ENCODE measurements at places on chromosomes 2 and 18.

GRCh38 chr2:7819850-7820249, 862.0 kb upstream of the ID2 start:
- no peak overlapping the region for H3K27ac ChIP-seq
- H3K36me3 ChIP-seq: no peaks in the 10 kb centered on the region
- H3K4me1 ChIP-seq: peaks cover 19% of the 10 kb centered on the region
- no peak for DNase-seq
- peaks cover 3% of the 10 kb centered on the region for H3K27me3 ChIP-seq

- DNase-seq: no peak
- H3K4me3 ChIP-seq: no peak overlapping the region
- peaks cover 73% of the 10 kb centered on the region for H3K4me1 ChIP-seq
- peaks cover 6% of the 10 kb centered on the region for H3K27me3 ChIP-seq
- H3K36me3 ChIP-seq: no peaks in the 10 kb centered on the region
These were observed 63.2 kb downstream of the CCBE1 start for GRCh38 chr18:59633961-59634485.

DNA sequence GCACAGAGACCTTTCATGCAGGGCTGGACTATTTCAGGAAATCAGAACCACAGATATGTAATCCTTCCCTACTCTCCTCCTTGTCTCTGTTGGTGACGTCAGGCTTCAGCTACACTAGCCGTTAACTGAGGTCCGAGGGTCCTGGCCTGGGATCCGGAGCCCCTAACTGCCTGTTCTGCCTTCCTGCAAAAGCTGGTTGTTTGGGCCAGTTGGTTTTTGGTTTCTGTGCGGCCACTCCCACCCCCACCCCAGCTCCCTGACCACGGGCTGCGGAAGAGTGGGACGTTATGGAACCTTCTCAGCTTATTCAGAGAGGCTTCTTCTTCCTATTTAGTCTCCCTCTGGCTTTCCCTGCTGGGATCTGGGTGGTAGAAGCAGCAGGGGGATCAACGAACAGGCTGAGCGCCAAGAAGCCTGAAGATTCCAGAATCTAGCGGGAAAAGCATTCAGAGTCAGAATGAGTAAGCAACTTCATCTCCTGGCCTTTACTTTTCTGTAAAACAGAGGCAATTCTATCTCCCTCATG, 49.3 kb upstream of the ROCK2 start:
- peak overlapping the region; percentile 44 for H3K27ac ChIP-seq
- H3K4me1 ChIP-seq: peaks cover 75% of the 10 kb centered on the region
- no peaks in the 10 kb centered on the region for H3K36me3 ChIP-seq

- peaks cover 4% of the 10 kb centered on the region for H3K36me3 ChIP-seq
- DNase-seq: no peak
- H3K27me3 ChIP-seq: no peaks in the 10 kb centered on the region
- peaks cover 46% of the 10 kb centered on the region for H3K4me1 ChIP-seq
These were observed 22.1 kb downstream of the EHD3 start for GRCh38 chr2:31255911-31256571.

DNA sequence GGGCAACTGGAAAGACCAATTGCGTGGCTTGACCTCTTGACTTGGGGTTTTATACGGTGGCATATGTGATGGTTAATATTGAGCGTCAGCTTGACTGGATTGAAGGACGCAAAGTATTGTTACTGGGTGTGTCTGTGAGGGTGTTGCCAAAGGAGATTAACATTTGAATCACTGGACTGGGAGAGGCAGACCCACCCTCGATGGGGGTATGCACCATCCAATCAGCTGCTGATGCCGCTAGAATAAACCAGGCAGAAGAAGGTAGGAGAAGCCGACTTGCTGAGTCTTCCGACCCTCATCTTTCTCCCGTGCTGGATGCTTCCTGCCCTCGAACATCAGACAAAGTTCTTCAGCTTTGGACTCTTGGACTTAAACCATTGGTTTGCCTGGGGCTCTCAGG, 34.2 kb upstream of the YPEL5 start:
- H3K4me1 ChIP-seq: peaks cover 8% of the 10 kb centered on the region
- H3K27ac ChIP-seq: no peak overlapping the region
- no peak overlapping the region for H3K4me3 ChIP-seq
- H3K36me3 ChIP-seq: no peaks in the 10 kb centered on the region
- DNase-seq: no peak
- peaks cover 54% of the 10 kb centered on the region for H3K27me3 ChIP-seq

DNA sequence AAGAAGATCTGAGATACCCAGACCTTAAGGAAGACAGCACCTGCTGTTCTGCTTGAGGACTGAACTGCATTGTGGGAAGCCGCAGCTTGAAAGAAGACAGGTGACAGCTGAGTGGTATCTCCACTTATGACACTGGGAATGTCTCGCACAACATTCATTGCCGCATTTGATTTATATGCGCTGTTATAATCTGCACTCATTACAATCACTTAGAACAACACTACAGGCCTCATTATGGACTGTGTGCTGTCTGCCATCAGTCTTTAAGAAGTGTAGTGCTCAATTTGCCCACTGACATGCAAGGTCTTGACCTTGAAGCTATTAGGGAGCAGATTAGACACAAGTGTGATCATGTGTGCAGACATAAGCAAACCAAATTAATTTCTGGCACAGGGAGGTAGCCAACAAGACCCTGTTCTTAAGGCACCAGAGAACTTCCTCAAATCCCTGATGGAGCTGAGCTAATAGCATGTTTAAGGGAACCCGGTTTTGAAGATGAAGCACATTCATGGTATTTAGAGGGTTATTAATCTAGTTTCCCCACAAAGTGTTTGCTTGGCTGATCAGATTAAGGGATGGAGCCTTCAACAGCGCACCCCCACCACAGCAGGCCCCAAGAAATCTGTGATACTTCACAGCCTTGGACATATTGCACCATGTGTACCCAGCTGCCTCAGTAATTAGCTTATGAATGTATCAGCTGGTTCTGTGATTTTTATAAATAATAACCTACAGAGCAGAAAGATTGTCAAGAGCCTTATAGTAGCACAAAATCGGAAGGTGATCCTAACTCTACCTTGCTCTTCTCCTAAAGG, 146.8 kb downstream of the SATB2 start:
- H3K36me3 ChIP-seq: peaks cover 48% of the 10 kb centered on the region
- H3K27me3 ChIP-seq: no peaks in the 10 kb centered on the region
- no peak for DNase-seq
- H3K4me3 ChIP-seq: no peak overlapping the region

DNA sequence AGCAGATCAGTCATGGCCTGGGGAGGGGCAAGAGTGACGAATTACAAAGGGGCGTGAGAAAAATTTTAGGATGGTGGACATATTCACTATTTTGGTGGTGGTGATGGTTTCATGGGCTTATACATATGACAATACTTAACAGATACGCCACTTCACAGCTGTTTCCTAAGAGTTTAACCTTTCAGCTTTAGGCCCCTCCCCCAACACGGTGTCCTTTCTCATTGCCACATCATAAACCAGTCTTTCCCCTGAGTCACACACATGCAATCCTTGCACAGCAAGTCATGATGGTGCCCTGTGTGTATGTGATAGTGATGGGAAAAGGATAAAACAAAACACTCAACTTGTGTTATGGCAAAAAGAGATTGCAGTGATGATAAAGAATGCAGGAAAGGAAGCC, 47.6 kb upstream of the IL1R1 start:
- H3K27ac ChIP-seq: peak overlapping the region; percentile 15
- H3K36me3 ChIP-seq: peaks cover 18% of the 10 kb centered on the region
- no peak for DNase-seq
- peaks cover 46% of the 10 kb centered on the region for H3K4me1 ChIP-seq

- no peak overlapping the region for H3K4me3 ChIP-seq
- H3K27me3 ChIP-seq: no peaks in the 10 kb centered on the region
- no peak for DNase-seq
- H3K27ac ChIP-seq: no peak overlapping the region
- no peaks in the 10 kb centered on the region for H3K4me1 ChIP-seq
These were observed 310.8 kb upstream of the MAP2 start for GRCh38 chr2:209113026-209113425.

DNA sequence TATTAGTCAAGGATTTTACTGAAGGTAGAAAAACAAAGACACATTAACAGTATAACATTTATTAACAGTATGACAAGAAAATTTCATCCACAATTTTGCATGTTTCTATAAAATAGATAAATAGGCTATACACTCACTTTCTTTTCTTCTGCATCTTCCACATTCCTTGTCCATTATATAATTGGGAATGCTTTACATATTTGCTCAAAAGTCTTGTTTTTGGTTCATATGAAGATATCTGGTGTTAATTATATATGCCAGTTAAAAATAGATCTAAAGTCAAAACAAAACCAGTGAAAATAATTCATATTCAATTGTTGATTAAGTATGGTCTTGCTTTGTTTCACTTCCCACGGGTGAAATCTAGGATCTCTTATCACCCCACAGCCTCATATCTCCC, 53.4 kb downstream of the SERPINB7 start:
- no peaks in the 10 kb centered on the region for H3K36me3 ChIP-seq
- H3K4me3 ChIP-seq: no peak overlapping the region
- H3K27ac ChIP-seq: no peak overlapping the region
- H3K4me1 ChIP-seq: peaks cover 6% of the 10 kb centered on the region
- DNase-seq: no peak
- H3K27me3 ChIP-seq: peaks cover 2% of the 10 kb centered on the region

DNA sequence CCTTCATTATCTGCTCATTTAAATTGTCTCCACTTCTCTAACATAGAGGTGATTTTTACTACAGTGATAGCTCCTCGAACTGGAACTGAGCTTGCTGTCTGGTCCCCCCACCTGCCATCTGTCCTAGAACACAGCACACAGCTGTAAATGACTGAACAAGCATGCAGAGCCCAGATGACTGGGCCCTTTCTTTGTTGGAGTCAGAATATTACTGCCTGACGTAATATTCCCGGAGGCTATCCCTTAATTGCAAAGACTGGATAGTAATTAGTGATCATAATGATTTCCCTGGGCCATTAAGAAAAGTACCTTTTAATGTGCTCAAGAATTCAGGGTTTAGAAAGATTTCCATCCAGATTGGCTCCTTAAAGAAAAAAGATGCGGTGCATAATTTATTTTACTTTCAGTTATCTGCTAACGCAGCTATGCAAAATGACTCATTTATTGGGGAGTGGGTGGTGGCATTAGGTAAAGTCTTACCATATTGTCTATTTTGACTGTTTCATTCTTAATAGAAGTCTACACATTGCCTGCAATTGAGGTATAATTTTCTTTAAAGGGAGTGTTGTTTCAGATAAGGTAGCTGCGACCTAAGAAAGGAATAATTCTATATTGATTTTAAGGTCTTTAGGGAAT, 84.4 kb downstream of the MAP4K4 start:
- no peak for DNase-seq
- no peaks in the 10 kb centered on the region for H3K27me3 ChIP-seq
- H3K36me3 ChIP-seq: peaks cover 22% of the 10 kb centered on the region
- H3K27ac ChIP-seq: peak overlapping the region; percentile 78
- H3K4me3 ChIP-seq: no peak overlapping the region
- H3K4me1 ChIP-seq: peaks cover 58% of the 10 kb centered on the region

DNA sequence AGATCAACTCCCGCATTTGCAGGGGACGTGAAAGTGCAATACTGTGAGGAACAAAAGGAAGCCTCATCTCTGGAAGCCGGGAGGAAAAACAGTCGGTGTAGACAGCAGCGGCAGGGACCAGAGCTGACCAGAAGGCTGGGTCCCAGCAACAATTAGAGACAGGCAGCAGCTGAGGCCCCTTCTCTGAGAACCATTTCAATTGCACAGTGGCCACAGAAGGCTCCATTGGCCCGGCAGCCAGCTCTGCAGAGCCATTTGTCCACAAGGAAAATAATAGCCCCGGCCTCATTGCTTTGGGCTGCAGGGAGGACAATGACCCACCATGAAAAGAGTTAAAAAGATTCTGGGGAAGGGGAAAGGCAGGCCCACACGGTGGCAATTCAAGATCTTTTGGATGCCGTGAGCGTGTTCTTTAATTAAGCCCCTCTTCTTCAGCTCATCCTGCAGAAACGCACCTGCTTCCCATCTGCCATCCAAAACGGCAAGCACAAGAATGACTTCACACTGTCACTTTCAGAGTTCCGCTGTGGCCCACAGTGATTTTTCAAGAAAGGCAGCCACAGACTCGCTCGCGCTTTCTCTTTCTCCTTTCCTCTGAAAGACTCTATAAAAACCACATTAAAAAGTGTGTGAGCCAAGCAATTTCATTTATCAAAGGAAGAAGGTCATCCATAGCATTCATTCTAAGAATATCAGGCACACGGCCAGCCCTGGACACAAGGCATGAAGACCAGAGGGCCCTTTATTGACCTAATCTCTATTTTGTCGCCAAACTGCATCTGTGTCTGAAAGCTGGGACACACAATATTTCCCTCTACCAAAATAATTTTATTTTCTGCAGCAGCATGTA, 293.6 kb downstream of the SOX11 start:
- no peaks in the 10 kb centered on the region for H3K27me3 ChIP-seq
- peaks cover 69% of the 10 kb centered on the region for H3K4me1 ChIP-seq
- H3K36me3 ChIP-seq: no peaks in the 10 kb centered on the region

GRCh38 chr18:2958819-2959298, 54.1 kb downstream of the LPIN2 start:
- H3K4me1 ChIP-seq: peaks cover 42% of the 10 kb centered on the region
- no peaks in the 10 kb centered on the region for H3K27me3 ChIP-seq
- H3K36me3 ChIP-seq: peaks cover 65% of the 10 kb centered on the region

DNA sequence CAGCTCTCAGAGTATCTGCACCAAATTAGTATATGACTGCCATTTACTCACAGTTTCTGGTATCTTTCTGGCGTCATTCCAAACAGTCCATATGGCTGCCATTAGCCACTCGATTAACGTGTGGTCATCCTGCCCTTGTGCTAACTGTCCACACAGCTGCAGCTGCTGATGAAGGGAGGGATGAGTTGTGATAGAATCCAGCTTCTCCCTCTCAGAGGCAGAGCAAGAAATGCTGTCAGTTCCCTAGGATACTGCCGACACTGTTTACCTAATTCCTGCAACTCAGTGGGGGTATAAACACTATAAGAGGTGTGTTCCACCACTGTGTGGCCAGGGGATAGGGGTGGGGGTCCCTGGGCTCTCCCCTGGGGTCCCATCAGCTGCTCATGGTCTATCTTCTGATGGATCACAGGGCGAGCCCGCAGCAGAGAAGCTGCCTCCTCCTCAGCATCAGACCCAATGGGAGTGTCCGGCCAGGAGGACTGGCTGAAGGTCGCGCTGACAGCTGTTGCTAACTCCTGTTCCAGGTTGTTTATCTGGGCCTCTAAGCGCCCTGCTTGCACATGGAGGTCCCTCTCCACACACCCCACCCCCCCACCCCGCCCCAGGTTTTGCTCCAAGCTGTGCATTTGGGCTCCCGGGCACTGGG, 17.3 kb upstream of the KLHL23 start:
- no peak overlapping the region for H3K4me3 ChIP-seq
- H3K27me3 ChIP-seq: no peaks in the 10 kb centered on the region
- peaks cover 13% of the 10 kb centered on the region for H3K36me3 ChIP-seq
- no peak overlapping the region for H3K27ac ChIP-seq
- DNase-seq: no peak

GRCh38 chr2:227103583-227103982, 60.4 kb downstream of the COL4A4 start:
- no peaks in the 10 kb centered on the region for H3K27me3 ChIP-seq
- H3K4me3 ChIP-seq: no peak overlapping the region
- no peaks in the 10 kb centered on the region for H3K36me3 ChIP-seq
- H3K4me1 ChIP-seq: peaks cover under 1% of the 10 kb centered on the region
- no peak overlapping the region for H3K27ac ChIP-seq
- DNase-seq: no peak

Measured in nephron progenitor cell (in vitro differentiated cells).